Cardiac septum (tissue), 1 donor: ENCODE measurements at places on chromosomes 6 and 20. TPM values are rescaled to one million over a fixed set of nuclear protein-coding genes. Genes with fewer than 3 reads are reported as not detected.

DNA sequence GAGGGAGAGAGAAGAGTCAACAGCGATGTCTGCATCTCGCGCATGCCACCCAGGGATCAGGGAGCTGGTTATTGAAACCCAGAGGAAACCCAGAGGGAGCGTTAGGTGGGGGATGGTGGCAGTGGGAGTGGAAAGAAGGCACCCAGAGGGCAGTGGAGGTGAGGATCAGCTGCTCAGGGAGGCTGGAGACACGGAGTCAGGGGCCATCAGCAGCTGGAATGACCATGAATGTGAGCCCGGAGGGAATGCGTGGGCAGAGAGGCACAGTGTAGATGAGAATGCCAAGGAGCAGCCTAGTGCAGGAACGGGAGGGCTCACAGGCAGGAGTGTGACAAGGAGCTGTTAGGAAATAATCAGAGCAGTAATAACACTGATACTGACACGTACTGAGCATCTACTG lies 36.2 kb downstream of the RSPO4 start:
- no peak for DNase-seq

GRCh38 chr6:145151624-145152023 lies 583.7 kb downstream of the EPM2A start:
- no peak for DNase-seq

- DNase-seq, result no peak
Observed at GRCh38 chr6:106820412-106820852, 154.1 kb downstream of the CD24 start.

- DNase-seq, result no peak
Observed at GRCh38 chr20:36631646-36632045, 14.3 kb downstream of the SLA2 start.

- DNase-seq, result no peak
Observed at GRCh38 chr20:57400821-57401564, 9.8 kb downstream of the RBM38 start.

DNA sequence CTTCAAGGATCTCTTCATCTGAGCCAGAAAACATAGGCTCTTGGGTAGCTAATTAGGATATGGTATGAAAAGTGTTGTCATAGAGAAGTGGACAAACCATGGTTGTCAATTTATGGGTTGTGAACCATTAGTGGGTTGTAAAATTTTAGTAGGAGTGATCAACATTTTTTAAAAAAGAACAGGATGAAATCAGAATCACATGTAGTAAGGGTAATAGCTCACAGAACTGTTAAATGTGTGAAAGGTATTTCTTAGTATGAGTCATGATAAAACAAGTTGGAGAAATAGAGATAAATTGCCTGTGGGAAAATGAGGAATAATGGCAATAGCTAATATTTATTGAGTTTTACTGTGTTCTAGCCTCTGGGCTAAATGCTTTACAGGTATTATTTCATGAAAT lies 113.4 kb downstream of the MAP3K4 start:
- no peak for DNase-seq

DNA sequence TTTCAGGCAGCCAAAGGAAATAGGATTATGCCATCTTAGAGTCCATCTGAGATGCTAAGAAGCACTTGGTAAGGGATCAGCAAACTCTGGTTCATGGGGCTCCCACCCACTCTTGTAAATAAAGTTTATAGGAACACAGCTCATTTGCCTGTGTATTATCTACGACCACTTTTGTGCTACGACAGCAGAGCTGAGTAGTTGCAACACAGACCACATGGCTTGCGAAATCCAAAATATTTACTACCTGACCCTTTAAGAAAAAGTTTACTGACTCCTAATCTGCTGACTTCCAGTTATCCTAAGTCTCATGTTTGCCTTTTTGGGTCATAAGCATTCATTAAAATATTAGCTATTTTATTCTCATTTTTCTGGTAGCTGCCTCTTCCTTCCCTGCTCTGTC lies 859.0 kb downstream of the QKI start:
- DNase-seq, result no peak

- DNase-seq, result no peak
Observed at GRCh38 chr6:19988555-19988954, 151.4 kb downstream of the ID4 start.

DNA sequence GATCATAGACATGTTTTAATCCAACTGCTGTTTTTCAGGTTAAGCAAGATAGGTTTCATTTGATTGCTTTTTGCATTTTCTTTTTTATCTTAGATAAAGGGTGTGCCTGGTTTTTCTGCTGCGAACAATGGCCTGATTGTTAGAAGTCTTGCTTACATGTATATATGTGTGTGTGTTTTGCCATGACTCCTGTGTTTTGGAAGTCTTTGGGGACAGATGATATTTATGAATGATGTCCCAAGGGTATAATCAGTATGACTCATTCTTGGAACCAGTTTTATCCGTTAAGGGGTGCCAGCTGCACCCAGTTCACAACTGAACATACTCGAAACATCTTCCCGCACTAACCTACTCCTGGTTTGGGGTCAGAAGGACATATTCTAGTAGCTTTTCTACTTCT lies 230.1 kb upstream of the SUPT3H start:
- no peak for DNase-seq

- DNase-seq, result no peak
Observed at GRCh38 chr20:60219984-60220562, 261.9 kb downstream of the CDH26 start.

- DNase-seq, result no peak
Observed at GRCh38 chr20:37053230-37053950, 42.4 kb downstream of the RBL1 start.

DNA sequence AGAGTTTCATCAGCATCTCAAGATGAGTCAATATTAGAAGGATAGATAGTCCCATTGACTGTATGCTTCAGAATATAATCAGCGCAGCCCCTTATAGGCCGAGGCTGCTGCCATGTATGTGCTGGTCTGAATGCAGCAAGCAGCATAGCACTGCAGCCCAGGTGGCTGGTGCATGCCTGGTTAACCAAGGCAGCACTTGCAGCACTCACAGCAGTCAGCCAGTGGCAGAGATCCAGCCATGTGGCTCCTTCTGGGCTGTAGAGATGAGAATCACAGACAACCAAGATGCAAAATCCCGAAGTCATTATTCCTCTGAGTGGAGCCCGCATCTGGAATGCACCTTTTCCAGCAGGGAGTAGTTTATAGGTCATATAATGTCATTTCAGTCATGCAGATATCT lies 251.9 kb downstream of the UST start:
- no peak for DNase-seq

DNA sequence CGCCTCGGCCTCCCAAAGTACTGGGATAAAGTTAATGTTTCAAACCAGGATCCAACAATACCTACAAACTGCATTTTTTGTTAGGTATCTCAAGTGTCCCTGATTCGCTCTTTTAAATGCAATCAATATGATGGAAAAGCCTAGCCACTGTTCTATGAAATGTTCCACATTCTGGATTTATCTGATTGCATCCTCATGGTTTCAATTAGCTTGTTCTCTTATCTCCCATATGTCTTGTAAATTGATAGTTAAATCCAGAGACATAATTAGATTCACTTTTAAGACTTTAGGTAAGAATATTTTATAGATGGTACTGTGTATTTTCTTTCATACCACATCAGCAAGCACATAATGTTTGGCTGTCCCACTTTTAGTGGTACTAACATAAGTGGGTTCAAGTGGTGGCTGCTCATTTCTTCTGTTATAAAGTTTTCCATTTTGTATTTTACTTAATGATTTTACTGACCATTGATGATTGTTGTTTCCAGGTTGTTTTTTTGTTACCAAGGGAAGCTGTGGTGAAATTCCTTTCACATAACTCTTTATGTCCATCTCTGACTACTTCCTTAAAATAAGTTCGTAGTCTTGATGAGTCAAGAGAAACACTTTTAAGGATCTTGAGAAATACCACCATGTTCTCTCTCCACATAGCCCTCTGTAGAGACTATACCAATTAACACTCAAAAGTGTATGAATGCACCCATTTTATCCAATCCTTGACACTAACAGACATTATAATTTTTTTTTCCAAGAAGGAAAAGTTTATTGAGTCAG lies 40.5 kb downstream of the RNGTT start:
- no peak for DNase-seq

- DNase-seq, result no peak
Observed at GRCh38 chr6:44556046-44556445, 168.5 kb downstream of the CDC5L start.

DNA sequence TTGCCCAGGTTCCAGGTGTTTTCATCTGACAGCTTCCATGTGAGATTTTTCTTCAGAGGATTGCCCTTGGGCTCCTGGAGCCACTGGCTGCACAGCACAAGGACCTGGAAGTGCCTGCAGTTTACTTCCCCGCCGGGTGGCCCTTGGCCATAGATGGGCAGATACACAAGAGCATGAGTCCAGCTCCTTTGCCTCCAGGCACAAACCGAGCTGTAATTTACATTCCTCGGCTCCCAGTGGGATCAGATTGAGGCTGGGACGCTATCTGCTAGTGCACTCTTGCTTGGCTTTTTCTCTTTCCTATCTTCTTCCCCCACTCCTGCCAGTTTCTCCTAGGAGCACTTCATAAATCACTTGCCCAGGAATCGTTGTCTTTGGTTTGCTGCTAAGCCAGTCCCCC lies 85.4 kb upstream of the RALY start:
- no peak for DNase-seq

DNA sequence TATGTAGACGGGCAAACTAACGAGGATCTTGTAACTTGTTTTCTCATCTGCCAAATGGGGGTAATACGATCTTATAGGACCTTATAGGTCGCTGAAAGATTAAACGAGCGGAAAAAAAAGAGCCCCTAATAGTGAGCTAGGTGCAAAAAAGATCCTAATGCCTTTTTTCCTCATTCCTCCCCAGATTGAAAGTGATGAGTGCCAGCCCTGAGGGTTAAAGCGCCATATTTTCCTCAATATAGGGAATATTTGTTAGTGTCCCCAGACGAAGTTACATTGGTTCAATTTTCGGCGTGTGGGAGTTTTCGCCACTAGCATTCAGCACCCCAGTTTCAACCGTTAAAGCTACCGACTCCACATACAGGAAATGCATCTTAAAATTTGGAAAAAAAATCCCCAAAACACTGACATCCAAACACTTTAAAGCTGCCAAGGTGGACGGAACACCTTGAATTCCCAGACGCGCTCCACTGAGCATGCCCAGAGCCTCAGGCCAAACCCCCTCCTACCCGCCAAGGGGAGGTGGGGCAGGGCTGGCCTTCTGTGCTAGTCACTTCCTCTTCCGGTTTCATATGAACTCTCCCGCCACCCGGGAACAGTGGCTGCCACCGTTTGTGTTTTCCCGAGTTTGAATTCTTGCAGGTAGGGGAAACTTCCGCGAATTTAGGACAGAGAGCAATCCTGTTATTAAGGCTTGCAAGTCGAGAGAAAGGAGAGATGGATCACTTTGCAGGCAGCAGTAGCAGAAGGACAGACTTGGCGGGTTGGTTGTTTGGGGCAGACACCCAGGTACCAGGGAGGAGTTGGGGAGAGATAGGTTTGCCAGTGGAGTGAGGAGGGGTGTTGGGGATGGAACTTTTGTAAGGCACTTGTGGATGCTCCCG lies at the start of gene PRIM2:
Gene PRIM2 (plus strand): TSS at position 571 of the 884 bp plus-strand sequence. CDS start 816 bp downstream, outside the sequence.
- peak; percentile 94 for DNase-seq

DNA sequence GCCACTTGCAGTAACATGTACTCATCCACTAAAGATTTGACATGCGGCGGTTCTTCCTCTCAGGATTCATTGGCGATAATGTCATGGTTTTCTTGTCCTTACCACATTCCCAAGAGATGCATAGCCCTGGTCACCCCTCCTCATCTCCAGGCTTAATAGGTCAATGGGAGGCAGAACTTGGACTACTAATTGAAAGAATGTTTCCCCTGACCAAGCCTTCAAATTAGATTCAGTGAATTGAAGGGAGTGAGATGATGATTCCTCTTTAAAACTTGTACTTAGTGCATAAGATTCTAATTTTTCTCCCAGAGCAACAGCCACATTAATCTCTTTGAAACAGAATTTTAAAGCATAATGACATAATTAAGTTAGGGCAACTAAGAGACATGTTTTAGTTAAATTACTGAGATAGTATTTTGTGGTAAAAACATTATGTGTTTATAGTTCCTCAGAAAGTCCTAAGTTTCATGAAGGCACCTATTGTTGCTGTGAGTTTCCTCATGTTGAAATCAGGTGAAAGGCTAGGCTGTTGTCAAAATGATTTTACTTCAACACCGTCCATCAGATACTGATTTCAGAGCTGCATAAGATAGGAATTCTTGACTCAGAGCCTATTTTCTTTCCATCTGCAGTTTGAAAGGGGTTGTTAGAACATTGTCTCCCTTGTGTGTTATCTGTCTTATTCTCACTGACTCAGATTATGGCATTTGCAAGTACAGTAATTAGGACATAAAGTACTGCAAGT lies 48.5 kb downstream of the STK4 start:
- DNase-seq, result no peak

The HLA-DQB1 gene
- 3.7 TPM for total RNA-seq

The GATA5 gene
- total RNA-seq, result 1.0 TPM

The SLC35D3 gene
- not detected for total RNA-seq

The TAP1 gene
- 18.1 TPM for total RNA-seq

The LY6G6D gene
- not detected for total RNA-seq

The GLP1R gene
- total RNA-seq, result 0.08 TPM

The ZBP1 gene
- 0.43 TPM for total RNA-seq

The HLA-F gene
- 40.4 TPM for total RNA-seq

The MAPK13 gene
- total RNA-seq, result 1.6 TPM

The TNXB gene
- 59.9 TPM for total RNA-seq

The HMGCLL1 gene
- total RNA-seq, result 1.2 TPM
